BE2C (cell line): ENCODE measurements at places on chromosomes 11 and 22.
A peak's percentile ranks its signal among the peaks of the same experiment; 100 is the strongest.

GRCh38 chr11:88544656-88545280 lies 207.2 kb upstream of the CTSC start:
- DNase-seq: no peak

GRCh38 chr22:23262518-23263332 lies 82.4 kb downstream of the BCR start:
- DNase-seq: no peak

DNA sequence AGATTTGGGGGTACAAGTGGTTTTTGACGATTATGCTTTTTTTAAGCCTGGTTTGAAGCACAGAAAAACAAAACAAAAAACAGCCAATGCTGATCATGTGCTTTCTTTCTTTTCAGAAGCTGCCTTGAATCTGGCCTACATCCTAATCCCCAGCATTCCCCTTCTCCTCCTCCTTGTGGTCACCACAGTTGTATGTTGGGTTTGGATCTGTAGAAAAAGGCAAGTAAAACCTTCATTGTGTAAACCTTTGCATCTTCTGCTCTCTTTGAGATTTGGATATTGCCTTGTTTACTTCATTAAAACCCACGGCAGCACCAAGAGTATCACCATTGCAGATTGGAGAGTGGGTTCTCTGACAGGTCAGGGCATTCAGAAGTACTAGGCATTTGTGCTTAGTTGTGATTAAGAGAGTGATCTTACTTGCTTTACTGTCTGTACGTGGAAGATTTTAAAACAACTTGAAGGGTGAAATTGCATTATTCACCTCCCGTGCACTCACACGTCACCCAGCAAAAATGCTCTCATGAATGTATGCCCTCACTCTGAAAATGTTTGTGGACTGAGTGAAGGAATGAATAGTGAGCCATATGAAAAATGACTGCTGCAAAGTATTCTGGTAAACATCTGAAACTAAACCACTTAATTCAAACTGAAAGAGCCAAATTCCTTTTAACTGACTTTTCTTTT lies 17.0 kb downstream of the LAYN start:
- DNase-seq: no peak

DNA sequence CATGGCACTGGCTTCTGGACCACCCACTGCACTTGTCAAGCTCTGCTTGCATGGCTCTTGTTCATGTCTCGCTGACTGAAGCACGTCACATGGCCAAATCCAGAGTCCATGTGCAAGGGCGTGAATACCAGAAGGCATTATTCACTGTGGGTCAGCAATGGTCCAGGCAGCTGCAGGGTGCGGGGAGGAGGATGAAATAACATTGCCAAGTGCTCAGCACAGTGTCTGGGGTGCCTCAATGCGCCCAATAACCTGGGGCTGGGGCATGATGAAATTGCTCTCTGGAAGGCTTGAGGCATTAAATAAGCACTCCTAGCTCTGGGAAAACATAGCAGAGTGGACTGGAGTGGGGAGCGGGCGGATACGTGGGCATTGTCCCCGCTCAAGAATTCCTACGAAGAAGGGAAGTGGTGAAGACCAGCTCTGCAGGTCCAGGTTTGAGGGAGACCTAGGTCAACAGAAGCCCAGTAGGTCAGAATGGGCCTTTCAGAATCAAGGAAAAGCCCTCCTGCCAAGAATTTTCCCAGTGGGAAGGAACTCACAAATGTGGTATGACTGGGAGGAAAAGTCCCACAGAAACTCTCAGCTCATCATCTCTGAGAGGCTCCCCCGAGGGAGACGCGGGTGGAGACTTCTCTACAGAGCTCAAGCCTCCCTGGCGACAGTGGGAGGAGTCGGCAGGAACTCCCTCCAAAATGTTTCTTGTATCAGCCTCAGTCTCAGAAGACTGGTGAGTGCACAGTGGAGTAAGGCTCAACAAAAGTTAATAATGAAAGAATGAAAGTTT lies 15.3 kb upstream of the ACCSL start:
- DNase-seq: no peak

- DNase-seq: no peak
These were observed 541.9 kb upstream of the CCDC90B start for GRCh38 chr11:83827940-83828554.

DNA sequence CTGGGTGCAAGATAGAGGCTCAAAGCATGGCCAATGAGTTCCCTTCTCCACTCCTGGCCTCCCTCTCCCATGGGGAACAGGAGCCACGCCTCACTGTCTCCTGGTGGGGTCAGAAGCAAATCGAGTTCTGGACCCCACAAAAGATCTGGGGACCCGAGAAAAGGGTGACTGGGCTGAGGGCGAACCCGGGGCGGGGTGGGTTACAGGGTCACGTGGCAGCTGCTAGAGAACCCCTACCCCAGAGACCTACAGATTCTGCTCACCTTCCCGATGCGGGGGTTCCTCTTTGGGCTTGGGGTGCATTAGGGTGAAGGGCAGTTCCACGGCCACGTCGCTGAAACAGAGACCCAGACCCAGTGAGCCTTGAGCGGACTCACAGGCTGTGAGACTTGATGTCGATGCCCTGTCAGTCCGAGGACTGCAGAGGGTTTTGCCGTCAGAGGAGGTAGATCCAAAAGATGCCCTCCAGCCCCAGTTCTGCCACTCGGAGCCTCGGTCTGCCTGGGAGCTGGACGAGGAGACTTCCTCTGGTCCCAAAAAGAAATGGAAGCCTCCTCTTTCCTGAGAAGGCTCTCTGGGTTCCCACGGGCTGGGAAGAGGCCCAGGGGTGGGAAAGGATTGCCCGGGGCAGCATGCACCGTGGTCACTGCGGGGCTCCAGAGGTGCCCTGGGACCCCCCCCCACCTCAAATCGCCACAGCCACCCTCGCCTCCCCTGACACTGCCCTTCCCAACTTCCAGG lies 28.2 kb downstream of the TPBGL start:
- DNase-seq: peak; percentile 9

- DNase-seq: no peak
These were observed 17.2 kb upstream of the KLHL35 start for GRCh38 chr11:75450236-75450635.

DNA sequence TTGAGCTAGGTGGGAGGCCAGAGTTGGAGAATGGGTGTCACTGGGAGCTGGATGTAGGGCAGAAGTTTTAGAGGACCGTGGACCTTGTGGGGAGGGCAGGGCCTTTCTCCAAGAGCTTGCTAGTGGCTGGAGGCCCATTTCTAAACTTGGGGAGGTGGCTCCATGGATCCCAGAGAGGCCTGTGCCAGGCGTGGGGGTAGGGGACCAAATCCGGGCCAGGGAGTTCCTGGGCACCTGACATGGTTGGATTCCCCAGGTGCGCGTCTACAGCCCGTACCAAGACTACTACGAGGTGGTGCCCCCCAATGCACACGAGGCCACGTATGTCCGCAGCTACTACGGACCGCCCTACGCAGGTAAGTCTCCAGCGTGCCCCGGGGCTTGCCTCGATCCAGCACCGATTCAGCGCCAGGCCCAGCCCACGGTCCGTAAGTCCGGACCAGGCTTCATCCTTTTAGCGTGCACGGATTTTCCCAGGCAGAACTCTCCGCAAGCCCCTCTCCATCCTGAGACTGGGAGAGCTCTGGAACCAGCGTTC lies 14.2 kb downstream of the PLEKHB1 start:
- no peak for DNase-seq

DNA sequence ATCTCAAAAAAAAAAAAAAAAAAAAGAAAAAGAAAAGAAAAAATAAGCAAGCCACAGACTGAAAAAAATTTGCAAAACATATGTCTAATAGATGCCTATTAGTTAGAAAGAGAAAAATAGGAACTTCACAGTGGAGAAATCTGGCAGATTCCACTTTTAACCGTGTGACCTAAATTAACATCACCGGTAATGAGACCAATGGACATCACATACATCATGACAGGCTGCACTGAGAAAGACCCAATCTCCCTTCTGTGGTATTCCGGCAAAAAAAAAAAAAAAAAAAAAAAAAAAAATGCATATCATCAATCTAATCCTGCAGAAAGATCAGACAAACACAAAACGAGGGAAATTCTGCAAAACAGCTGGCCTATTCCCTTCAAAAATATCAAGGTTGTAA lies 46.7 kb upstream of the CECR2 start:
- no peak for DNase-seq
